ENCODE measurements at places on chromosomes 4 and X. TPM values are rescaled to one million over a fixed set of nuclear protein-coding genes. Genes with fewer than 3 reads are reported as not detected.

DNA sequence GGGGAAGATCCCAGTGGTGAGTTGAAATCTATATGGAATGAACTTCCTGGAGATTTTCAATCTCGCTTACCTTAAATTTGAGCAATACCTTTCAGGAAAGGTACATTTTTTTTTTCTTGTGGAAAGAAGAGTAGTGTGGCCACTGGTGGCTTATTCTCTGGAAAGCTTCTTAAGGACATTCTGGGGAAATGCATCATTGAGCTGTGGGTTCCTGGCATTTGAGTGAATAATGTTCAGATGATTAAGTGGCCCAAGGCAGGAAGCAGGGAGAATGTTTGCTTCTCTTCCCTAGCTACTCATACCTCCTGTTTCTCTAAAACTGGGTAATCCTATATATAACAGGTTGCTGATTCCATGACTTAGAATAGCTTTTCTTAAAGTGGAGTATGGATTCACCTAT, 31.8 kb downstream of the STAG2 start:
- H3K36me3 ChIP-seq, result no peaks in the 10 kb centered on the region
- peaks cover 26% of the 10 kb centered on the region for H3K4me1 ChIP-seq
- no peak for DNase-seq
- no peak overlapping the region for H3K27ac ChIP-seq
- no peaks in the 10 kb centered on the region for H3K27me3 ChIP-seq
- H3K4me3 ChIP-seq, result no peak overlapping the region

The NKX1-1 gene
- not detected for total RNA-seq

DNA sequence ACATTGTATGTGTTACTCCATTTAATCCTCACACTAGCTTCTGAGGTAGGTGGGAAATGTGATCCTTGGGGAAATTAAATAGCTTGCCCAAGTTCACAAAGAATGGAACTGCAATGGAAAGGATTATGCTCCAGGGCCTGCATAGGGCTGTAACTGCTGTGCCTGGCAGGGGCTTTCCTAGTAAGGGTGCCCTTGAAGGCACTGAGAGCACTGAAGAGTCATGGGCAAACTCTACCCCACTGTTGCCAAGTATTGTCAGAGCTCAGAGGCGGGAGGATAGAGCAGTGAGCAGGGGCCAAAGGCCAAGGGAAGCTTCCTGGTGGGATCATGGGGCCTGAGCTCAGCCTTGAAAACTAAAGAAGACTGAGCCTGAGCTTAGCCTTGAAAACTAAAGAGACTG, 133.0 kb upstream of the NALF2 start:
- H3K36me3 ChIP-seq, result no peaks in the 10 kb centered on the region
- H3K4me1 ChIP-seq, result no peaks in the 10 kb centered on the region
- no peak for DNase-seq
- no peaks in the 10 kb centered on the region for H3K27me3 ChIP-seq

The TMEM128 gene
- 11.2 TPM for total RNA-seq

The NAA11 gene
- total RNA-seq, result not detected

Data from esophagus squamous epithelium (tissue), 5 donors.